H1 (cell line): ENCODE measurements at places on chromosomes 12 and 14.

GRCh38 chr14:54730156-54730961 is 163.4 kb downstream of the SAMD4A start:
- DNase-seq = no peak

DNA sequence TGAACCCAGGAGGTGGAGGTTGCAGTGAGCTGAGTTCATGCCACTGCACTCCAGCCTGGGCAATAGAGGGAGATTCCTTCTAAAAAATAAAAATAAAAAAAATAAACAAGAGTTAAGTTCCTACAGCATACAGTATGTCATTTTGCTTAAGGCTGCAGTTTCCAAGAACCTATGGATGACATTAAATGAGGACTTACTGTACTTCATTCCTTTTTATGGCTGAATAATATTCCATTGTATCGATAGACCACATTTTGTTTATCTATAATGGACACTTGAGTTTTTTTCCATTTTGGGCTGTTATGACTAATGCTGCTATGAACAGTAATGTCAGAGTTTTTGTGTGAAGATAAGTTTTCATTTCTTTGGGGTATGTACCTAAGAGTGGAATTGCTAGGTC is 17.4 kb downstream of the RASAL1 start:
- no peak for DNase-seq

DNA sequence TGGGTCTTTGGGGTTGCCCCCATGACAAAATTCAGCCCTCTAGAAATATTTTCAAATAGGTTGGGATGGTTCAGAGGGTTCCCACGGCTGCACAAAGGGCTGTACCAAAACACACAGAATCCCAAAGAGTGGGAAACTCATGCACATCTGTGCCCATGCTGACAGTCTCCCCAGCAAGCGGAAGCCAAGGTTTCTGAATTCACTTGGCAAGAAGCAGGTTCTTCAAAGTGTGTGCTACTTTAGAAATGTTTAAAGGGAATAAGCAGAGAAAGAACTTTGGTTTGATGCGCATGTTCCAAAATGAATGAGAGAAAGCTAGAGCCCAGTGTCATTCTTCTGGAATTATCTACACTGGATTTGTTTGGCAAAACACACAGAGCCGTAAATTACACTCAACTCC is 46.7 kb downstream of the FOXN3 start:
- no peak for DNase-seq

DNA sequence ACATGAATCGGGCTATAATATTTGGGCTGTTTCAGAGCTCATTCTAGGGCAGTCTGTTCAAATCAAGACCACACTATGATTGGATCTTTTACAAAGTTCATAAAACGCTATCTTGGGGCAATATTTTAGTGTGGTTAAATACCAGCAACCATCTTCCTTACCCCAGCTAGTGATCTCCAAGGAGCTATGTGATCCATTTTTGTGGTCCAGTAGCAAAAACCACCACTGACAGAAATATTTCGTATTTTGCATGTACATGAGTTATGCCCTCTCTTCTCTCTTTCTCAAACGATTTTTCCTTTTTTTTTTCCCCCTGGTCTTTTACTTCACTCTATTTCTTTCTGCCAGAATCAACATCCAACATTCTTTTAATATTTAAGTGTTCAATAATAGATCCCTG is 280.6 kb upstream of the KITLG start:
- no peak for DNase-seq

DNA sequence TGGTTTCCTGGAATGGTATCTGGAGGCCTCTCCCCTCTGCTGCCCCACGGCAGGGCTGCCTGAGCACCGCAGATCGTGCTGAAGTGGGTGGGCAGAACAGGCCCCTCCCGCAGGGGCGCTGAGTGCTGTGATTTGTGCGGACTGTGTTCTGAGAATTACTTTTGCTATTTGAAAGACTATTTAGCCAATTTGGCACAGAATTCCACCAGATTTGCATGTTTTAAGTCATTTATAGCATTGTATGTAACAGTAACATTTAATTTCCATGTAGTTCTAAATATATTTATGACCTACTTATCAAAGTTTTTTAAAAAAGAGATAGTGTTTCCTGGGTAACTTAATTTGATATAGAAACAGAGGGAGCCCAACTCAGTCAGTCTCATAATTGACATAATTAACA is 55.3 kb downstream of the TNFAIP2 start:
- no peak for DNase-seq

DNA sequence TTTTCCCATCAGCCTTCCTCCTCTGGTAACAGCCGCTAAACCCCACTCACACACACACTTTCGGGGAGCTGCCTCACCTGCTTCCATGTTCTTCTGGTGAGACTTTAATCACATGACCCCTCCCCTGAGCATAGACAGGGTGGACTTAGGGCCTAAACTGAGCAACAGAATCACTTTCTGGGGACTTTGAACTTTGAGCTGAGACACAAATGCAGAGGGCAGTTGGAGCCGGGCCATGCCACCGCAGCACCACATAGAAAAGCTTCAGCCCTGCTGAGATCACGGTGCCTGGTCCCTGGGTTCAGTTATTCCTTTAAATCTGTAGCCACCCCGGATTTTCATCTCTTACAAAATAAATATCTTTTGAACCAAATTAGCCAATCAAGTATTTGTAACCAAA is 18.4 kb upstream of the MAP3K9 start:
- no peak for DNase-seq

- no peak for DNase-seq
Observed at GRCh38 chr12:85996280-85996679, 122.2 kb downstream of the NTS start.

DNA sequence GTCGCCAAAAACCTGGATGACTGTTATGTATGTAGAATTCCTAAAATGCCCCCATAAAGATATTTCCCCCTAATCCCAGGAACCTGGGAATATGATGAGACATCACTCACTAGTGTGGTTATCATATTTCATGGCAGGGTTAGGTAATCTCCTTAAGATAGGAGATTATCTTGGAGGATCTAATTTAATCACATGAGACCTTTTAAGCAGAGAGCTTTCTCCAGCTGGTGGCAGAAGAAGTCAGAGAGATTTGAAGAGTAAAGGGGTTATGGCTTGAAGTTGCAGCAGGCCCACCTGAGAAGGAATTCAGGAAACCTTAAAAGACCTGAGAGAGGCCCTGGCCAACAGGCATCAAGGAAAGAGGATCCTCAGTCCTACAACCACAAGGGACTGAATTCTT is 53.6 kb downstream of the DYRK2 start:
- no peak for DNase-seq

DNA sequence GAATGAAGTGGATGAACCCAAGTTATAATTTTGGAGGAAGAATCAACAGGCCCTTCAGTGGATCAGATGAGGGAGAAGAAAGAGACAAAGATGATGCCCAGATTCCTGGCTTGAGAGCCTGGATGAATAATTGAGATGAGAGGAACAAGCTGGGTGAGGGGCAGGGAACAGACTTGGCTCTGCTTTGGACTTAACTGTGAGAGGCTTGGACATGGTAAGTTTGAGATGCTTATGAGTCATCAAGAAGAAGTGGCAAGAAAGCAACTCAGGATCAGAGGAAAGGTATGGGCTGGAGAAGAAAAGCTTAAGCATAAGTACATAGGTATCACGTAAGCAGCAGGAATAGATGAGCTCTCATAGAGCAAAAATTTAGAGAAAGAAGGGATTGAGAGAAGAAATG is 55.3 kb downstream of the FIGNL2 start:
- no peak for DNase-seq

- no peak for DNase-seq
Observed at GRCh38 chr14:30355431-30355913, 203.5 kb upstream of the G2E3 start.

- DNase-seq = no peak
Observed at GRCh38 chr12:179131-179884, 34.6 kb downstream of the SLC6A12 start.

GRCh38 chr14:57302883-57303282 is 34.1 kb downstream of the AP5M1 start:
- no peak for DNase-seq
